ENCODE measurements at places on chromosomes 3 and 15.
A peak's percentile ranks its signal among the peaks of the same experiment; 100 is the strongest.

GRCh38 chr3:69764121-69764741, 25.0 kb downstream of the MITF start:
- no peak for DNase-seq

GRCh38 chr3:39142067-39142466, 11.3 kb downstream of the CSRNP1 start:
- DNase-seq: no peak

DNA sequence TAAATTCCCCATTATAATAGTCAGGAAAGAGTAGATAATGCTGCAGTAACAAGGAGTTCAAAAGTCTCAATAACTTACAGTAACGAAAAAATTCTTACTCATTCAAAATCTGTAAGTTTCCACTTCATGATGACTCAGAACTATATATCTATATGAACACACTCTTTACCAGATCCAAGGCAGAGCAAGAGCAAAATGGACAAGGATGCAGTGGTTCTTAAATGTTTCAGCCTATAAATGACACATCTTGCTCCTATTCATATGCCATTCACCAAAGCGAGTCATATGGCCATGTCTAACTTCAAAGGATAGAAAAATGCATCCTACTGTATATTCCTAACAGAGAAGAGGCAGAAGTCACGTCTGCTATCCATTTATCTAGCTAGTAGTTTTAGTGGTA, 787.7 kb downstream of the NAALADL2 start:
- no peak for DNase-seq

DNA sequence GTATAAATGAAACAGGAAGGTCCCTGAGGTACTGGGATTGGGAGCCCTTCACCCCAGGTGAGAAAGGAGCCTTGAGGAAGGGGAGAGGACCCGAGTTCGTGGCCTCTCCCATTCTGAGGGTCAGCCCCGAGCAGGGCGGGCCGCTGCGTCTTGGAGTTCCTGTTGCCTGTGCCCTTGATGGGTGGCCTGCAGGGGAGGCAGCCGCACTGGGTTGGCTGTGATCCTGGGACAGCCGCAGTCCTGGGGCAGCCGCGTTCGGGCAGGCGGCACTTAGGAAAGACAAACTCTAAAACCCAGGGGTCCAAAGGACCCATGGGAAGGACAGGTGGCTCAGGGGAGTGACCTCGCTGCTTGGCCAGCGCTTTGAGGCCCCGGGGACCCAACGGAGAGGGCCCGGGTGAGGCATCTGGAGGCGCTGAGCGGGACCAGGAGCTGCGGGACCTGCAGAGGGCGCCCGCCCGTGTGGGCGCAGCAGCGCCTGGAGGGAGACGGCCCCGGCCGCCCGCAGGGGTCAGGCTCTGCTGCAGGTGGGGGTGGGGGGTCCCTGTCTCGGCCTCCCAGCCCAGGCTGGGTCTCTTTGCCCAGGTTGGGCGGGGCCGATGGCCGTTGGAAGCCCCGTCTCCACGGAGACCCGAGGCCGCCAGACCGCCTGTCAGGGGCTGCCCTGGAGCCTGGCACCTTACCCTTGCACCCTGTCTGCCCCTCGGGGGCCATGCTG, 65.1 kb downstream of the HMCES start:
- DNase-seq: peak; percentile 63

- DNase-seq: no peak
These were observed 33.1 kb downstream of the BHLHE40 start for GRCh38 chr3:5012367-5012766.

GRCh38 chr3:94978084-94978483, 915.2 kb downstream of the NSUN3 start:
- no peak for DNase-seq

GRCh38 chr15:26287381-26287780, 424.3 kb upstream of the ATP10A start:
- no peak for DNase-seq

DNA sequence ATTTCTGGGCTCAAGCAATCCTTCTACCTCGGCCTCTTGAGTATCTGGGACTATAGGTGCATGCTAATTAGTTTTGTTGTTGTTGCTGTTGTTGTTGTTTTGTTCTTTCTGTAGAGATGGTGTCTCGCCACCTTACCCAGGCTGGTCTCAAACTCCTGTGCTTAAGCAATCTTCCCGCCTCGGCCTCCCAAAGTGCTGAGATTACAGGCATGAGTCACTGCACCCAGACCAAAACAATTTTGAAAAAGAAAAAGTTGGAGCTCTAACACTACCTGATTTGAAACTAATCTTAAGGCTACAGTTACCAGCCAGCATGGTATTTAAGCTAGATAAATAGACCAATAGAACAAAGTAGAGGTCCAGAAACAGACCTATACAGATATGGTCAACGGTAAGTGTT, 29.8 kb downstream of the KPNA1 start:
- DNase-seq: peak; percentile 46

- no peak for DNase-seq
These were observed 16.3 kb downstream of the PPP2R3A start for GRCh38 chr3:135981701-135982403.

DNA sequence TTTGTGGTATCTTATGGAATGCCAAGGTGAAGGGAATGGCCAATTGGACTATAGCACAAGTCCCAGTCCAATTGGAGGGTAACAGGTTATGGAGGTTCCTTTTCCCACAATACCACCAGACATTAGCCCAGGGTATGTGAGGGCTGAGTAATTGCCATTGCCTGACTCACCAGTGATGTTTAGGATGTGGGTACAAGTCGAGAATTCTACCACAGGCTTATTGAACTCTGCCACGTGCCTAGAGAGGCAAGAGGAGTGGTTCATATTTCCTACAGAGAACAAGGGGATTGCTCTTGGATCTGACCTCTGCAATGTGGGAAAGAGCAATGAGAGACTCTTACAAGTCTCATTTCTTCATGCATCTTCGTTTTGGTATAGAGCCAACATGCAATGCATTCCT, 85.0 kb upstream of the XCR1 start:
- DNase-seq: no peak

DNA sequence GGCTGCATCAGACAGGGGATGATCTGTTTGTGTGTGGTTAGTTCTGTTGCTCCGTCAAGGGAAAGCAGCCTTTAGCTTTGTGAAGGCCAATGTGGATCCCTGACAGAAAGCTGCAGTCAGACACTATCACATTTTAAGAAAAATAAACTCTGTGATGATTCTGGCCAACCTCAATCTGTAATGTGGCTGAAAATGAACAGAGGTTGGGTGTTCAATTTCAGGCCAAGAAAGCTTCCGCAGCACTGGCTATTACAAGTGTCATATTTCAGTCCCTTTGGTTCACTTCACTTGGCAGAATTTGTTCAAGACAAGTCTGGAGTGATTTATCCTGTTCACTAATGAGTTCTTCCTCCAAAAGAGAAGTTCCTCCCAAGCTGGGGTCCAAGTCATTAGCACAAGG, 571.8 kb upstream of the IL12A start:
- DNase-seq: peak; percentile 24

DNA sequence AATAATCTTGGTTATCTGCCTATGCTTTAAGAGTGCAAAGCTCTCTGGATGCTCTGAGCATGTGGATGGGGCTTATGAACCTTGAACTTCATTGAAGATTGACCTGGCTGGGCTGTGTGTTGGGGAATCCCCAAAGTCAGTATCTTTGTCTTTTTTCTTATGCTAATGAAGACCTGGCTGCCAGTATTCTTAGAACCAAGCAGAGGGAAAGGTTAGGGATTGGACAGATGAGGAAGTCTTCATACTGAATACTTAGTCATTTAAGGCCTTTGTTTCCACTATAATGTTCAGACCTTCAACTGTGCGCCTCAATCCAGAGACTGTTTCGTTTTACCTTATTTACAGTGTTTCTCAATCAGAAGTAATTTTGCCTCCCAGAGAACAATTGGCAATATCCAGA, 42.5 kb upstream of the CMTM7 start:
- DNase-seq: no peak

DNA sequence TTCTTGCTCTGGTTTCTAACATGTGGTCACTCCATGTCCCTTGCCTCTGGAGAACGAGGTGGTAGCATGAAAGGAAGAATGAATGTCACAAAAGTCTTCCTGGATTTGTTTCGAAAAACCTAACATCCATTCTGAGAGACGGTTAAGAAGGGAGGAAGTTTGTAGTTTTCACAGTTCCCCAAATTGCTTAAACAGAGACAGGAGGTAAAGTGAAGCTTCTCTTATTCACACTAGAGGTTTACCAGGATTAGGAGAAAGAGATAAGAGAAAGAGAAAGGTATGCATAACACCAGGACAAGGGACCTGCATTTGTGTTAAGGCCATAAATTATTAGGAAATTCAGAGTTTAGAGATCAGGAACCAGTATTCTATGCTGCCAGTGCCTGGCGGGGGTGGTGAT, 228.1 kb downstream of the CPNE4 start:
- DNase-seq: no peak

DNA sequence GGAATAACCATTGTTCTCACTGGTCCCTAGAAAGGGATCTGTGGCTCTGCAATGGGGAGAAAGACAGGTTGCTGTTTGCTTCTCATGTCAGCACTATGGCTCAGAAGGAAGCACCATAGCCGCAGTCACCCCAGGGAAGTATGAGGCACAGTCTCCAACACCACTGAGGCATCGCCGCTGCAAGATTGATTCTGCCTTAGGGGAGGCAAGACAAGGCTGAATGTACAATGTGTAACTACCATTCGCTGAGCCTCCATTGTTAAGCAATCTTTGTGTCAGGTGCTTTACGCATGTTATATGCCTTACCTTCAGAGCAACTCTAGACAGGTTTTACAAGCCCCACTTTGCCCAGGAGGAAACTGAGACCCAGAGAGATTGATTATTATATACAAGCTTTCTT, 100.7 kb upstream of the KCNMB2 start:
- DNase-seq: no peak

GRCh38 chr15:90665288-90666134, 51.6 kb upstream of the BLM start:
- peak; percentile 69 for DNase-seq

DNA sequence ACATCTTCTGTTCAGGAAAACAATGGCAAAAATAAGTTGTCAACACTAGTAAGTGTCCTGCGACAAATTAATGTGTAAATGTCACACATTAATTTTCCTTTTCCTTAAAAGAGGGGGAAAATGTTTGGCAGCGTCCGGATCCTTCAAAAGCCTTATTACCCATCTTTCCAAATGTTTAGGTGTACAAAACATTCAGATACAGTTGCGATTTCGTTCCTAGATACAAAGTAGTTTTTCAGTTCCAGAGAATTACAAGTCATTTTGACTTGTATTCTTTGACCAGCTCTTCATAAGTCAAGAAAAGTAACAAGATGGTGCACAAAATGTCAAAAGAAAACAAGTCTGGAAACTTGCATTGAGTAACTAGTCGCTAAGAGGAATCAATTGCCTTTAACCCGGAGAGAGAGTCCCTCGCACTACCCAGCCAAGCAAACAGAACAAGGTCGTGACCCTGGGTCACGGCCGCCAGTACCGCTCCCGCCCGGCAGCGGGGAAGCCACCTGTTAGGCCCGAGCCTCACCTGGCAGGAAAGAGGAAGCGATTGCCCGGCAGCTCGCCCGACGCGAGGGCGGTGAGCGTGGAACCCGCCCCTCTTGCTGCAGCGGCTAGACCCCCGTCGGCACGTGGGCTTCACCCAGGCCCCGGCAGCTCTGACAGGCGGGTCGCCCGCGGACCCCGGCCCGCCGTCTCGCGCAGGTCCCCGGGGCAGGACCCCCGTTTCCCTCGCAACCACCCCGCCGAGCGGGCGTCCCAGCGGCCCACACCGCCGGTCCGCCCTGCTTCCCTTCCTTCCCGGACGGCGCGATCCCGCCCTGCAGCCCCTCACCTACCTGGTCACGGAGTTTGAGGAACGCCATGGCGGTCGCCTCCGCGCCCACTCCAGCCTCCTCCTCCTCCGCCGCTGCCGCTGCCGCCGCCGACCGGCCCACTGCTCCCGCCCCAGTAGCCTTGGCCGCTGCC, 61.0 kb upstream of the ANKRD28 start:
- DNase-seq: peak; percentile 60

GRCh38 chr15:51939216-51939615, 32.4 kb downstream of the LEO1 start:
- DNase-seq: no peak

- no peak for DNase-seq
These were observed 71.7 kb downstream of the ABHD5 start for GRCh38 chr3:43762451-43762850.

GRCh38 chr3:40173227-40173721, 136.2 kb upstream of the EIF1B start:
- DNase-seq: no peak
